RPMI7951 (cell line): ENCODE measurements at places on chromosomes 3 and 15.
A peak's percentile ranks its signal among the peaks of the same experiment; 100 is the strongest.

GRCh38 chr3:8848696-8849131, 79.3 kb upstream of the OXTR start:
- peak; percentile 81 for DNase-seq

GRCh38 chr15:51589881-51590568, 32.5 kb downstream of the DMXL2 start:
- no peak for DNase-seq

DNA sequence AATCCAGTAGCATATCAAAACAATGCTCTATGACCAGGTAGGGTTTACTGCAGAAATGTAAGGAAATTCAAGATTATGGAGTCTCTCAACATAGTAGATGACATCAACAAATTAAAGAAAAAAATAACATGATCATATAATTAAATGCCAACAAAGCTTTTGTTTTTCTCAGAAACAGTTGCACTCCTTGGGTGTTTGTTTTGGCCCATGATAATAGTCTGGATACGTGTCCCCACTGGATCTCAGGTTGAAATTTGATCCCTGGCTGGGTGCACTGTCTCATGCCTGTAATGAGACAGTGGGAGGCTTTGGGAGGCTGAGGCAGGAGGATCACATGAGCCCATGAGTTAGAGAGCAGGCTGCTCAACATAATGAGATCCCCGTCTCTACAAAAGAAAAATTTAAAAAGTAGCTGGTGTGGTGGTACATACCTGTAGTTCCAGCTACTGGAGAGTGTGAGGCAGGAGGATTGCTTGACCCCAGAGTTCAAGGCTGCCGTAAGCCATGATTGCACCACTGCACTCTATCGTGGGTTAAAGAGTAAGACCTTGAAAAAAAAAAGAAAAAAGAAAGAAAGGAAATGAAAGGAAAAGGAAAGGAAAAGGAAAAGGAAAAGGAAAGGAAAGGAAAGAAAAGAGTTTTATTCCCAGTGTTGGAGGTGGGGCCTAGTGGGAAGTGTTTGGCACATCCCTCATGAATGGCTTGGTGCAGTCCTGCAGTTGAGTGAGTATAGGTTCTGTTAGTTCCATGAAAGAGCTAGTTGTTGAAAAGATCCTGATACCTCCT, 53.3 kb upstream of the FOXB1 start:
- DNase-seq = no peak

GRCh38 chr15:57509965-57510364, 81.7 kb upstream of the MYZAP start:
- no peak for DNase-seq
